ENCODE measurements at places on chromosomes 6 and 20.

GRCh38 chr6:121780325-121781321 is 345.2 kb downstream of the GJA1 start:
- DNase-seq, result no peak

DNA sequence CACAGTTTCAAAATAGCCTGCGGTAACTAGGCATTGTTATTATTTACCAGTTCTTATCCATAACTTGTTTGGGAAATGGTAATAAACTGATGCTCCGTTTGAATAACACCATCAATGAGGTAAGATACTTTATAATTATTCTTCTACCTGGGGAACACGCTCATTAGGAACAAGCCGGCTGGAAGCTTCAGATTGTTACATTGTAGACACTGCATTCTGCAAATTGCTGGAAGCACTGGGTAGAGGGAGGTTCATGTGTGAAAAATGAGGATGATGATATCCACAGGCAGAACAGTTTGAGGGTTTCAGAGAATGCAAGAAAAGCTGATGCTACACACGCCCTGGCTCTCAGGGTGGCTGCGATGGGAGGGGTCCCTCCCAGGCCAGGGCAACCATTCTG is 560.6 kb upstream of the AGPAT4 start:
- DNase-seq, result no peak

DNA sequence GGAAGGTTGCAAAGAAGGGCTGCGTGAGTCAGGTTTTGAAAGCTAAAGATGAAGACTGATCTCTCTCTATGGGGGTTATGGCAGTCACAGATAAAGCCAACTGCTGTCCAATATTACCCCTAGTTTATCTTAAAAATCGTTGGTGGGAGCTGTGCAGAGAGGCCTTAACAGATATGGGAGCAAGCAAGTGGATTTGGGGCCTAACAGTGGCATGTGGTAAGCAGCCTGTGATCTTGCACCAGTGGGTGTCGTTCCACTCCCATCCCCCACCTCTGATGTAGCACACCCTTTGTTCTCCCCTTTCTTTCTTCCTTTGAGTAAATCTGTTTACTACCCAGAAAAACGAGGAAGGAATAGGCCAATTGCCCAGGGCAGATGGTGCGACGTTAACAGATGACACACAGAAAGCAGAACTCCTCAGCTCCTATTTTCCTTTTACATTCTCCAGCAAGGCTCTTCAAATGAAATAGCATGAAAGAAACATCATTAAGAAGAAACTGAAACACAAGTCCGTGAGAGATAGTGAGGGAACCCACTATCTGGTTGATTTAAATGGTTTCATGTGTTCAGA is 274.1 kb upstream of the CITED2 start:
- no peak for DNase-seq

- no peak for DNase-seq
Observed at GRCh38 chr6:6565069-6565468, 23.5 kb upstream of the LY86 start.

DNA sequence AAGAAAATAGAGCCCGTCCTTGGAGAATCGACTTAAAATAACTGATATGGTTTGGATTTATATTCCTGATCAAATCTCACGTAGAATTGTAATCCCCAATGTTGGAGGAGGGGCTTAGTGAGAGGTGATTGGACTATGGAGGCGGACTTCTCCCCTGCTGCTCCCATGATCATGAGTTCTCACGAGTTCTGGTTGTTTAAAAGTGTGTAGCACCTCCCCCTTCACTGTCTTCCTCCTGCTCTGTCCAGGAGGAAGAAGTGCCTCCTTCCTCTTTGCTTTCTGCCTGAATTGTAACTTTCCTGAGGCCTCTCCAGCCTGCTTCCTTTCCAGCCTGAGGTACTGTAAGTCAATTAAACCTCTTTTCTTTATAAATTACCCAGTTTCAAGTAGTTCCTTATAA is 529.2 kb downstream of the HAO1 start:
- no peak for DNase-seq

DNA sequence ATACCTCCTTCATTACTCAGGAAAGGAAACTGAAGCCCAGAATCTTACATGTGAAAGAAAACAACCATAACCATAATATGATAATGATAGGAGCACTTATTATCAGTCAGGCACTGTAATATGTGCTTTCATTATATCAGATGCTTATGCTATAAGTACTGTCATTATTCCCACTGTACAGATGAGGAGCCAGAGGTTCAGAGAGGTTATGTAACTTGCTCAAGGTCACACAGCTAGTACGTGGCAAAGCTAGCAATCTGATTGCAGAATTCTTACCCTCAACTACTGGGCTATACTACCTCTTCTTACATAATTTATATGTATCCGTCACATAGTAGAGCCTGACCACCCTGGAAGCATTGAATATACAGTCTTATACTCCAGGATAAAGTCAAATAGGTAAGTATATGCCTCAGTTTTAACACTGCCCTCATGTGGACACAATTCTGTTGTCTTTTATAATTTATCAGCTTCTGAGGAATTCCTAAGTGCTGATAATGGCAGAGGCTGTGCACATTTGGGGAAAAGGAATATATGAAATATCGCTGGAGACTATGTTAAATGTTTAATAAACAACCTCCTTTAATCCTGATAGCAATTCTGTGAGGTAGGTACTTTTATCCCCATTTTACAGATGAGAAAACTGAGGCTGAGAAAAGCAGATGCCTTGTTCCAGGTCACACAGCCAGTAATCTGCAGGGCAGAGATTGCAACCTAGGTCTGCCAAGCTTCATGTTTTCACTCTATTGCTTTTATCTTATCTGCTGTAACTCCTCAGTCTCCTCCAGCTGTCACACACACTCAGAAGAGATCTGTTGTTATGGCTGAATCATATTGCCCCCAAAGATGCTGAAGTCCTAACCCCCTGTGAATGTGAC is 13.4 kb downstream of the BCAS1 start:
- no peak for DNase-seq

DNA sequence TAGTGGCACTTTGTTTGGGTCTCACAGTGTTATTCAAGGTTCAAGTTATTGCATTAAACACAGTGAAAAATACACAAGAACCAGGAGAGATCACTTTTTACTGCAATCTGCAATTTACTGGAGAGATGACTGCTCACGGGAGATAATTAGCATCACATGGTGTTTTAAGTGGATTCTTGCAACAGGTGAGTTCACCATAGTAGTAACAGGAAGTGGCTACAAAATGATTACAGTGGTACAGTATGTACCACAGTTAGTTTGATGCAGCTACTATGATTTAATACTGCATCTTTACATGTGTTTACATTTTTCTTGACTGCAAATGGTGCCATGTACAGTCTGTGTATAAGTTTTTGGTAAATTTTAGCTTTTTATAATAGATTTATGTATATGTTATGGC is 96.5 kb upstream of the SCP2D1 start:
- no peak for DNase-seq

GRCh38 chr6:8131265-8131897 is 29.0 kb upstream of the EEF1E1 start:
- peak; percentile 46 for DNase-seq

GRCh38 chr6:45421709-45422502 is 44.2 kb upstream of the SUPT3H start:
- DNase-seq, result peak; percentile 66

DNA sequence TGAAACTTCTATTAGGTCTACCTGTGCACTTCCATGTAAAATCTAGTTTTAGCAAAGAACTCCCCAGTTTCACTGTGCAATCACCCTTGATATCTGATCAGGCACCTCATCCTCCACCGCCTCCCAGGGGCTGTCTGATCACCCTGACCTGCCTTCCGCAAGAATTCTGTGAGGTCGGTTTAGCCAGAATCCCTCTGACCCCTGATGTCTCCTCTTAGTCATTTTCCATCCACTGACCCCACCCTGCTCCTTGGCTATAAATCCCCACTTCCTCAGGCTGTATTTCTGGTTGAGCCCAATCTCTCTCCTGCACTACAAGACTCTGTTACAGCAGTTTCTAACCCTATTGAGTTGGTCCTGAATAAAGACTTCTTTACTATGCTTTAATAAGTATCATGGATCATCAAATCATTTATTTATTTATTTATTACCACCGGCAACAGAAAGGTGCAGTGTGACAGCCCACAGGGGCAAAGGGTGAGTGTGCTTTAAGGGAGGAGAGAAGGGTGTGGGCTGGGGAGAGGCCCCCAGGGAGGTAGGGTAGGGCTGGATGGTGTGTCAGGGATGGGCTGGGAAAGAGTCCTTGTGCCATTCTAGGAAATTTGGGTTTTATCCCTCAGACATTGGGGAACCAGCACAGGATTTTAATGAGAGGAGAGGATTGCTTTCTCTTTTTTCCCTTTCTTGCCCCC is 11.2 kb upstream of the SERPINB6 start:
- no peak for DNase-seq

DNA sequence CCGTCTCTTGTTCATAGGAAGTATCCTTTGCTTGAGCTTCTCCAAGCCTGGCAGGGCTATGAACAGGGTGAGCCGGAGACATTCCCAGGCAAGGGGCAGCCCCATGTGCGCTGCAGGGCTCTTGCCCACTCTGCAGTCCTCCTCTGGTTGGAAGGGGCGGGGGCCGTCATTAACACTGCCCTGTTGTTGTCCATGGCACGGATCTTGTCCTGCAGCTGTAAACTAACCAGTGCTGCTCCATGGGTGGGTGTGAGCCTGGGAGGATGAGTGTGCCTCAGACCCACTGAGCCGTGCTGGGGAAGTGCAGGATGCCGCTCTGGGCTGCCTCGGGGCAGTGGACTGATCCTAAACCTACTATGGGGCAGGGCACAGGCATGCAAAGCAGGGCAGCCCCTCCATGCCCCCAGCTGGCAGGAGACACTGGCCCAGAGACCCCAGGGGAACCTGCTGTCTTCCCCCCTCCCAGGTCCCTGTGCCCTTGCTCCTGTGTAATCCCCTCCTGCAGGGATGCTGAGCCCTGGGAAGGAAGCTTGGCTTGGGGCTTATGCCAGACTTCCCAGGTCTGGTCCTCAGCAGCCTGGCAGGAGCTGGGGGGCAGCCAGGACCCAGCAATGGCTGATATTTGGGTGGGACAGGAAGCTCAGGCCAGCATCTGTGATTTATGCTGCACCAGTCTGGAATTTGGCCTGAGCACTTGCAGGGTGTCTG is 8.5 kb downstream of the EBF4 start:
- no peak for DNase-seq

GRCh38 chr6:13711733-13712598 is at the start of gene RANBP9:
Gene RANBP9 (minus strand): TSS chr6:13711835. CDS start chr6:13711505, 330 bp downstream.
- DNase-seq, result peak; percentile 84

DNA sequence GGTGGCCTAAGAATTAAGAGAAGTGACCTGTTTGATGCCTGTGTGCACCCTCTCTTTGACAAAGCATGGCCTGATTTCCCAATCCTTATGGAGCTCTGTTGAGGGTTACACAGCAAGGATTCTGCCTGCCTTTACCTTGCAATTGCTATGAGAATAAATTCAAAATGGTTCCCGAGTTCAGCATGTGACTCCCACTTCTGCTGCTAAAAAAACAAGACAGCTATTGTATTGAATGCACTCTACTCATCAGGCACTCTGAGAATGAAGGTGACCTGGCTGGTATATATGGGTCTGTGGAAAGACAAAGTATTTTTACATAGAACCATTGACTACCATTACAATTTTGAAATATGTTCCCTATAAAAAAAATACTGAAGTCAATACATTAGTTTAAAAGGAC is 190.3 kb downstream of the ATXN1 start:
- no peak for DNase-seq

GRCh38 chr6:36139991-36140710 is 9.8 kb downstream of the MAPK13 start:
- no peak for DNase-seq

DNA sequence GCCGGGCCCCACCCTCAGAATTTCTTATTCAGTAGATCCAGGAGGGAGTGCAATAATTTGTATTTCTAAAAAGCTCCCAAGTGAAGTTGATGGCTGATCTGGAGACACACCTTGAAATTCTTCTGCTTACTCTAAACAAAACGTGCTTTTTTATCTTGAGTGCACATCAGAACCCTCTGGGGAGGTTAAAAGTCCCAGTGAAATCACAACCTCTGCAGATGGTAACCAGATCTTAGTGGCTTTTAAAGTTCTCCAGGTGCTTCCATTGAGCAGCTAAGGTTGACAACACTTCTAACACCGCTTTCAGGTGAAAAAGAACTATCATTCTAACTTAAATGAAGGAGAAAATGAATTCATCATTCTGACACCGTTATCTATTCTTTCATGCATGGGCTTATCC is 45.6 kb upstream of the ESR1 start:
- DNase-seq, result no peak

DNA sequence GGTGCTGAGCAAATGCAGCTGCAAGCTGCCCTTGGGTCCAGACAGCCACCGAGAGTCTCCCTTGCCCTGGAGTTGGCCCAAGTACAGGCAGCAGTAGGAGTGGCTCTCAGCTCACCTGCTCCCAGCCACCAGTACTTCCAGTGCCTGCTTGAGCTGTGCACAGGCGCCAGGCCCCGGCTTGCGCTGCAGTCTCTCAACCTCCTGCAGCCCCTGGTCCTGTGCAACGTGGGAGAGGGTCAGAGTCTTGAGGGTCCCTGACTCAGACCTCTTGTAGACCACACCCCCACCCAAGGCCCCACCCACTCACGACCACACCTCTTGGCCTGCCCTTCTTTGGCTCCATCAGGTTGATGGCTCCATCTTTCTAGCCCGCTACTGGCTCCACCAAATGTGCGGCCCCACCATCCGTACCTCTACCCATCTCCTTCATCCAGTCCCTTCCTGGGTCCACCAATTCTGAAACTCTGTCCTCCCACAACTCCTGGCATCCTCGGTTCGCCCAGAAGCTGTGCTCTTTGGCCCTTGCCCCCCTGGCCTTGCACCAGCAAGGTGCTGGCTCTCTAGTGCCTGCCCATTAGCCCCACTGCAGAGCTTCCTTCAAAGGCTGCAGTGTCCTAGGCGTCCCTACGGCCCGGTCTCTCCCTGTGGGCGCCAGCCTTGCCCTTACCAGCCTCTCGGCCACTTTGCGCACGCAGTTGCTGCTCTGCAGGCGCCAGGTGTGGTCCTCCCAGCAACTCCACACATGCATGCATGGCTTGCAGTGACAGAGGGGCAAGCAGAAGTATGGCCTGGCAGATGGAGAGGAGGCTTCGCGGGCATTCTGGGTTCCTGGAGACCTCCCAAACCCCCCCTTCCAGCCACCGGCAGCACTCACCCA is 16.5 kb upstream of the SPAG4 start:
- DNase-seq, result no peak

- DNase-seq, result no peak
Observed at GRCh38 chr6:154430481-154430919, 73.9 kb upstream of the IPCEF1 start.

- DNase-seq, result no peak
Observed at GRCh38 chr6:33112148-33112547, 36.4 kb downstream of the HLA-DPB1 start.

DNA sequence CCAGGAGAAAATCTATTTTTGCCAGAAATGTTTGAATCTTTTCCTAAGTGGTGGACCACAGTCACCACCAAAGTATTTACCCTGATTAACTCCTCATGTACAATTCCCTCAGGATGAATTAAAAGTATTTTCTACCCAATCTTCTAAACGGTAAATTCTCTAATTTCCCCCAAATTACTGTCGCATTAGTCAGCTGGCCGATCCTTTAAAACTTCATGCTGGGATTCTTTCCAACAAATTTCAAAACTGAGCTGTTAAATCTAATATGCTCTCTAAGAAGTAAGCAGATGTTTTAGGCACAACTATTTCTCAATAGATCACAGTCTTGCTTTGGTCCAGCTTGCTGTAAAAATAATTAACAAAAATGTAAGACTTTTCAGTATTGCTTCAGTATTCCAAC is 447.2 kb downstream of the FRK start:
- DNase-seq, result no peak

All from stimulated activated CD4-positive, alpha-beta T cell treated with anti-CD3 and anti-CD28 coated beads, Interleukin-4, amount 100 ng/mL, for 24 hours (primary cell).